ENCODE measurements at places on chromosomes 7 and 10.

DNA sequence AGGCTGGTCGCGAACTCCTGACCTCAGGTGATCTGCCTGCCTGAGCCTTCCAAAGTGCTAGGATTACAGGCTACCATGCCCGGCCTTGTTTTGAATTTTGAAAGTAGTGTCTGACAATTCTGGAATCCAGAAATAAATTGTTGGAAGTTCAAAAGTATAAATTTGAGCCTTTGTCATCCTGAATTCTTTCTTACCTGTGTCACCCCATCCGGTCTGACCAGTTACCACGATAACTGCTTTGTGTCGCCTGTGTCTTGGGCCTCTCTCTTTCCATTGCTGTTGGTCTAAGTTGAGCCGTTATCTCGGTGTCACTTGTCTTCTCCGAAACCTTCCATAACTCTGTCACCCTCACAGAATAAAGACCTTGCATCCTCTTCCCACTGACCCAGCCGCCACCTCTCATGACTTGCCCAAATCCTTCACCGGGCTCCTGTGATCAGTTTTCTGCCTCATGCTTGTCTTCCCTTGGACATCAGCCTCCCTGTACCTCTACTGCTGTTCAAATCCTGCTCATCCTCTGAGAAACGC, 18.6 kb downstream of the CUL1 start:
- DNase-seq: no peak

GRCh38 chr10:59991661-59992060, 85.3 kb upstream of the CCDC6 start:
- no peak for DNase-seq

DNA sequence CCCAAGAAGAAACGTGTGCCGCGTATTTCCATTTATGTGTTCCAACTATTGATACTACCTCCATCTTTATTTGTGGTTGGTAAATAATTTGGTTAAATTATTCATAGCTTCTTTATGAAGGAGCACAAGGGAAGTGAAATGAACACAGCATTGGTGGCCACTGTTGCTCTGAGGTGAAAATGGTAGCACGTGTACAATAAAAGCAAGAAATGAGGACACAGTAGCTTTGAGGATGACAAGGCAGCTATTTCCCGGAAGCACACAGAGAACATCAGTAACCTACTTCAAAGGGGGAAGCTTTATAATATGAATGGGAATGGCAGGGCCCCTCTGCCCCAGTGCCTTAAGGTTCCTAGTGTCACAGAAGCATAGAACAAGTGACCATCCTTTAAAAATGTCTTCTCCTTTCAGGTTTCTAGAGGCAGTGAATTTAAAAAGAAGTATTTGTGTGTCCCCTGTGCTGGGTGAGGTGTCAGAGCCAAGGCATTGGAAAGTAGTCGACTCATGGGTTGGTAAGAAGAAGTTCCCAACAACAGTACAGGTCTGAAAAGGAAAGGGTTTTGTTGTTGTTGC, 78.8 kb downstream of the SGMS1 start:
- DNase-seq: no peak

DNA sequence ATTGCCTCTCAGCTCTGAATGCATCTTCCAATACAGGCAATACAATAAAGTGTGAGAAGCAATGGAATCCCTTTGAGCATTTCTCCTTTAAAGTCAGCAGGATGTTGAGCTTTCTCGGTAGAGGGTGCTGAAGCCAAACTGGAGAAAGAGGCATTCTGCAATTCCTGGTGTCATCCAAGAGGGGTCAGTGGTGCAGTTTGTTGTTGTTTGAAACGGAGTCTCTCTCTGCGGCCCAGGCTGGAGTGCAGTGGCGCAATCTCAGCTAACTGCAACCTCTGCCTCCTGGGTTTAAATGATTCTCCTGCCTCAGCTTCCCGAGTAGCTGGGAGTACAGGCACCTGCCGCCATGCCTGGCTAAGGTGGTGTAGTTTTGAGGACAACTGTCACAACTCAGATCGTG, 486.5 kb downstream of the CALN1 start:
- DNase-seq: no peak

DNA sequence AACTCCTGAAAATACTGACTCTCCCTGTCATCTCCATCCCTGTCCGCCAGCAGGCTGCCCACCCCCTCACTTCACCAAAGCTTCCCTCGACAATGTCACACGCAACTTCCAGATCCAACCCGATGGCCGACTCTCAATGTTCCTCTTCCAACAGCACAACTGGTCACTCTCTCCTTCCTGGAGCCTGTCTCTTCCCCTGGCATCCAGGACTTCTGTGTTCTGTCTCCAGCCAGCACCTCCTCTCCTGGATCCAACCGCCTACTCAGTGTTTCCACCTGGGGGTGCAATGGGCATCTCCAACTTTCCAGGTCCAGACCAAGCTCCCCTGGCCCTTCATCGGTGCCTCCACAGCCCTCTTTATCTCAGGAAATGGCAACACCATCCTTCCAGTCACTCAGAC, 8.6 kb downstream of the CPA5 start:
- no peak for DNase-seq

GRCh38 chr10:132011445-132011844, 29.7 kb upstream of the BNIP3 start:
- no peak for DNase-seq

- DNase-seq: no peak
These were observed 36.9 kb upstream of the GNA12 start for GRCh38 chr7:2880874-2881533.

- no peak for DNase-seq
These were observed 20.8 kb upstream of the RAB18 start for GRCh38 chr10:27482984-27483956.

DNA sequence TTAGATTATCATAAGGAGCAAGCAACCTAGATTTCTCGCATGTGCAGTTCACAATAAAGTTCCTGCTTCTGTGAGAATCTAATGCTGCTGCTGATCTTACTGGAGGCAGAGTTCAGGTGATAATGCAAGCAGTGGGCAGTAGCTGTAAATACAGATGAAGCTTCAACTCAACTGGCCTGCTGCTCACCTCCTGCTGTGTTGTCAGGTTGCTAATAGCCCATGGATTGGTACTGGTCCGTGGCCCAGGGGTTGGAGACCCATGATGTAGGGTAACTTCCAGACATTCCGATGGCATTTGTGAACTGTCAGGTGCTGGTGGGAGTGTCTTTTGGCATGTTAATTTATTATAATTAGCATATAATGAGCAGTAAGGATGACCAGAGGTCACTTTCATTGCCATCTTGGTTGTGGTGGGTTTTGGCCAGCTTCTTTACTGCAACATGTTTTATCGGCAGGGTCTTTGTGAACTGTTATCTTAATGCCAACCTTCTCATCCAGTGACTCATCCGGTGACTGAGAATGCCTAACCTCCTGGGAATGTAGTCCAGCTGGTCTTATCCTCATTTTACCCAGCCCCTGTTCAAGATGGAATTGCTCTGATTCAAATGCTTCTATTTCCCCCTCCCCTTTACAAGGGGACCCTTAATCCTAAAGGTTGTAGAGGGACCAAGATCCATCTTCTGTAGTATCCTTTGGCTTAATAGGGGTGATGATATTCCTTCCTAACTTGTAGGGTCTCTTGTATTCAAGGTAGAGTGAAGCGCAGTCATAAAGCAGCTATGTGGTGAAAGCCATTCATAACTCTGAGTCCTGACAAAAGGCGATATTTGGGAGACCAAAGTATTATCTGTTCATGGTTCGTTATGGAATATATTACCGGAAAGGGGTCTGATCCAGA, 165.8 kb downstream of the CCSER2 start:
- no peak for DNase-seq

- DNase-seq: peak; percentile 71
These were observed 53.3 kb upstream of the PPIF start for GRCh38 chr10:79293841-79294581.

DNA sequence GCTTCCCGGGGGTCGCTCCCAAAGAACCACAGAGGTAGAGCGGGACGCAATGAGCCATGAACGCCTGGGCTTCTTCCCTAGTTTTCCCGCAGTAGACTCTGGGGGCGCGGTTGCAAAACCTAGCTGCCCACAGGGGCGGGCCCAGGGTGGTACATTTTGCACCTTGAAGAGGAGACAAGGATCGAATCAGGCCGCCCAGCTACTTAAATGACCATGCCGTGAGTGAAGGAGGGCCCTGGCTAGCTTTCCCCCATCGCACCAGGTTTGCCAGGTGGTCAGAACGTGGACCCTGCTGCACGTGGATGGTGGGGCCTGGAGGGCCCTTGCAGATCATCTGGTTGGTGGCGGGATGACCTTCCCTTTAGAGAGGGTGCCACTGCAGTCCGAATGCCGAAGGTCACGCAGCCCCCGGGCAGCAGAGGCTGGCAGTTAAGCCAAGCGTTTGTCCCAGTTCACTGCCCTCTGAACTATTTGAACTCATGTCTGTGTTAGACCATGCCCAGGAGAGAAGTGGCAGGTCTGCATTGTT, 604 bp upstream of the SHTN1 start:
- no peak for DNase-seq

DNA sequence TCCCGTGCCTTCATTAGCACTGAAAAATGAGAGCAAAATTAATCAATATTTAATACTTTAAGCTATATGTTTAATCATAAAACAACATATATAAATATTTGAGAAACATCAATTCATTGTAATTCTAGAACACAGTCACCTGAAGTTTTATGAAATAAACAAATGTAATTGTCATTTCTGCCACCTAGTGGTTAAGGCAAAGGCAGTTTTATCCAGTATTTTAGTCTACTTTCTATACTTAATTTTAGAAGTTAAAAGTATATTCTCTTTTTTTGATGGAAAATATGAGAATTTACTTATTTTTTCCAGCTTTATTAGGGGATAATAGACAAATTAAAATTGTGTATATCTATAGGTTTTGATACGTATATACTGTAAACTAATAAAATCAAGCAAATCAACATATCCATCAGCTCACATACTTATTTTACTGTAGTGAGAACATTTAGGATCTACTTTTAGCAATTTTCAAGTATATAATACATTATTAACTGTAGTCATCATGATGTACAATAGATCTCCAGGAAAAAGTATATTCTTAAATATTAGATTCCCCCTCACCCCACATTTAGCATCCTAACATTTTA, 16.9 kb downstream of the PCGF6 start:
- DNase-seq: no peak

- no peak for DNase-seq
These were observed 30.7 kb upstream of the INPP5A start for GRCh38 chr10:132506711-132507408.

- DNase-seq: no peak
These were observed 74.0 kb downstream of the ARID5B start for GRCh38 chr10:61975391-61975932.

DNA sequence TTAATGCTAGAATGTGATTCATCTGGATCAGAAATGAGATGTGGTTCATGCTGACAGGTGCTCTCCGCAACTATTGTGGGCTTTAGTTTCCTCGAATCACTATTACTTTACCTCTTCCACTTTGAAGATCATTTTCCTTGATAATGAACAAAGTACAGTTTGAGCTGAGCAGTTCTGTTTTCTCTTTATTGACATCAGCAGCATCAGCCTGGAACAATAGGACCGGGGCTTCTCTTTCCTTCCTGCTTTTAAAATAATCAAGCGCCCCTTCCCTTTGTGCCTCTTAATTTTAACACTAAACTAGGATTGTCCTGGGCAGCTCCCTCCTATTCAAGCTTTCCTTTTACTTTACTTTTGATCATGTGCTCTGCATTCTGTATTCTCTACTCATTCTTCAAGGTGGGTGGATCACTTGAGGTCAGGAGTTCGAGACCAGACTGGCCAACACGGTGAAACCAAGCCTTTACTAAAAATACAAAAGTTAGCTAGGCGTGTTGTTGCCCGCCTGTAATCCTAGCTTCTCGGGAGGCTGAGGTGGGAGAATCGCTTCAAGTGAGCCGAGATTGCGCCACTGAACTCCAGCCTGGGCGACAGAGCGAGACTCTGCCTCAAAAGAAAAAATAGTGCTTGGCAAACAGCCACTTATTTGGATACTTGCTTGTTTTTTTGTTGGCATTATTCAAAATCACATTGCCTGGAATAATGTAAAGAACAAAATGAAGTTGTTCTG, 67.0 kb upstream of the RHEB start:
- DNase-seq: no peak

Measured in GF-D8 (cell line).